M059J (cell line): ENCODE measurements at places on chromosomes 7 and 10.

DNA sequence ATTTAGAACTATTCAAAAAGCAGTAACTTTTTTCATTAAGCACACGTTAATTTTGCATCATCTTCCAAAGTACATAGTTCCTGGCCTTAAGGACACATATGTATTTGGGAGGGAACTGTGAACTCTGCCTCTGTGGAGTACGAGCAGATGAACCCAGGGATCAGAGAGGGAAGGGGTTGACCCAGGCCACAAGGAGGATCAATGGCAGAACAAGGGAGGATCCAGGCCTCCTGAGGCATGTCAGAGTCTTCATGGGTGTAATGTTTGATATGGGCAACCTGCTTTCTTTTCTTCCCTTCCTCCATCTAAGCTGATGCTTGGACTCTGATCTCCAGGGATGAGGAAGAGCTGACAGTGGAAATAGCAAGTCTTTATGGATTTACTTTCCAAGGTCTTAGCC, 164.0 kb downstream of the SH2D4B start:
- no peak for DNase-seq

DNA sequence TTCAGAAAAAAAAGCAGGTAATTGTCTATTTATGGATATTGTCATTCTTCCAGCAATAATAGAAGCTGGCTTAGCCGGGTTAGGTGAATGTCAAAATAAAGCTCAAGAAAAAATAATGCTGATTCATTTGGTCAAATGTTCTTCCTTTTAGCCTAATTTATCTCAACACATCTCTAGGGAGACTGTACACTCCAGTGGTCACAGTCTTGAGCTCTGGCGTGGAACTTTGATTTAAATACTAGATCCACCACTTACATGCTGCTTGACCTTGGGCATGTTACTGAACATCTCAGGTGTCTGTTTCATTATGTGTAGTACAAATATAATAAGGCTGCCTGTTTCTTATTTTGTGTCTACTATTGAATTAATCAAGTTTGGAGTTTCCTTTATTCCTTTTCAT, 22.0 kb downstream of the PRTFDC1 start:
- DNase-seq = no peak

DNA sequence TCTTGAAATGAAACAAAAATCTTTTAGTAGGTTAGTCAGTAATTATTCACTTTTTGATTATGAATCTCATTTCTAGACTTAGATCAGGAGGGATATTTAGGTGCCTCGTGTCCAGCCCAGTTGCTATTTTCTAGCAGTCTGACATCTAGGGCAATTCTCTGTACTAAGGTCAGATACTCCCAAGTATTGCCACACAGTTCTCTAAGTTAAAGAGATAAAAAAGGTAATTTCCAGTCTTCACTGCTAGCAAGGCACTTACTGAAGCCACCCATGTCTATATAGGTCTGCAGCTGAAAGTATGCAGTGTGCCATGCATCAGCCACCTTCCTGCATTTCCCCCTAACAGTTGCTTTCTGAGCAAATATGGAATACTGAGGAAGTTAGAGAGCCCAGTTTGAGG, 83.4 kb downstream of the PON1 start:
- no peak for DNase-seq

DNA sequence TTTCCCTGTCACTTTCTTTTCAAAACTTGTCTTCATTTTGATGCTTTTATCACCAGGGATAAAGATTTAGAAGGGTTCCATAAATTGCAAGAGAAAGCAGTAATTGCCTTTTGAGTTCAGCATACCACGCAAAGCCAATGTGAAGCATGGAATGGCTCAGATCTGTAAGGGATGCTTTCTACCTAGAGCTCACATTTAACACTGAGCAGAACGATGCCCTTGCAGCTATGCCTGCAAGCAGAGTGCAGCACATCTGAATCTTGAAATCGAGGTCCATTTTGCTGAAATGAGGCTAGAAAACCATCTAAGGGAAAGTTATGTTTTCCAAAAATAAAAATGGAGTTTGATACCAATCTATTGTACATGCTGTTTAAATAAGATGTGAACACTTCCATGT, 171.2 kb upstream of the CELF2 start:
- DNase-seq = no peak

- DNase-seq = peak; percentile 63
Observed at GRCh38 chr10:127889605-127890195, 3.0 kb downstream of the CLRN3 start.

- DNase-seq = peak; percentile 58
Observed at GRCh38 chr10:21517134-21518031, 8.1 kb downstream of the SKIDA1 start.

DNA sequence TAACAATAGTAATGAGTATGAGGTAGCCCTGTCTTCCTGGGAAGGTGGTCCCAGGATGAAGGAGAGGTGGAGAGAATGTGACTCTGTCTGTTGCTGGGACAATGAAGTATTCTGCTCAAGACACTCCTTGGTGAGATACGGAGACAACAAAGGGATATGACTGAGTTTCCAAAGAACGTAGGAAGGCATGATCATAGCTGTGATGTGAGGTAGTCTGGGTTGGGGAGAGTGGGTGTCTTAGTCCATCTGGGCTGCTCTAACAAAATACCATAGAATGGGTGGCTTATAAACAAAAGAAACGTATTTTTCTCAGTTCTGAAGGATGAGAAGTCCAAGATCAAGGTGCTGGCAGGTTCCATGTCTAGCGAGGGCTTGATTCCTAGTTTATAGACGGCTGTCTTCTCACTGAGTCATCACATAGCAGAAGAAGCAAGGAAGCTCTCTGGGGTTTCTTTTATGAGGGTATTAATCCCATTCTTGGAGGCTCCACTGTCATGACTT, 84.9 kb upstream of the RHOBTB1 start:
- peak; percentile 44 for DNase-seq

DNA sequence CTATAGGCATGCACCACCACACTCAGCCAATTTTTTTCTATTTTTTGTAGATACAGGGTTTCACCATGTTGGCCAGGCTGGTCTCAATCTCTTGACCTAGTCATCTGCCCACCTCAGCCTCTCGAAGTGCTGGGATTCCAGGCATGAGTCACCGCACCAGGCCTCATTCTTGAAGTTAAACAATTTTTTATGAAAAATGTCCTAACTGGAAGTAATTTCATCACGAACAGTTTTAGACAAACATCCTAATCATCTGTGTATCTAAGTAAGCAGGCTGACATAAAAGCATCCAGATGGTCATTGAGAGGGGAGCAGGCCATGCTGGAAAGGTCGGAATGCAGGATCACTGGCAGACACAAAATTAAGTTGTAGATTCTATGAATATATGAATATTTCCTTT, 269.1 kb downstream of the ZMYND11 start:
- DNase-seq = no peak

DNA sequence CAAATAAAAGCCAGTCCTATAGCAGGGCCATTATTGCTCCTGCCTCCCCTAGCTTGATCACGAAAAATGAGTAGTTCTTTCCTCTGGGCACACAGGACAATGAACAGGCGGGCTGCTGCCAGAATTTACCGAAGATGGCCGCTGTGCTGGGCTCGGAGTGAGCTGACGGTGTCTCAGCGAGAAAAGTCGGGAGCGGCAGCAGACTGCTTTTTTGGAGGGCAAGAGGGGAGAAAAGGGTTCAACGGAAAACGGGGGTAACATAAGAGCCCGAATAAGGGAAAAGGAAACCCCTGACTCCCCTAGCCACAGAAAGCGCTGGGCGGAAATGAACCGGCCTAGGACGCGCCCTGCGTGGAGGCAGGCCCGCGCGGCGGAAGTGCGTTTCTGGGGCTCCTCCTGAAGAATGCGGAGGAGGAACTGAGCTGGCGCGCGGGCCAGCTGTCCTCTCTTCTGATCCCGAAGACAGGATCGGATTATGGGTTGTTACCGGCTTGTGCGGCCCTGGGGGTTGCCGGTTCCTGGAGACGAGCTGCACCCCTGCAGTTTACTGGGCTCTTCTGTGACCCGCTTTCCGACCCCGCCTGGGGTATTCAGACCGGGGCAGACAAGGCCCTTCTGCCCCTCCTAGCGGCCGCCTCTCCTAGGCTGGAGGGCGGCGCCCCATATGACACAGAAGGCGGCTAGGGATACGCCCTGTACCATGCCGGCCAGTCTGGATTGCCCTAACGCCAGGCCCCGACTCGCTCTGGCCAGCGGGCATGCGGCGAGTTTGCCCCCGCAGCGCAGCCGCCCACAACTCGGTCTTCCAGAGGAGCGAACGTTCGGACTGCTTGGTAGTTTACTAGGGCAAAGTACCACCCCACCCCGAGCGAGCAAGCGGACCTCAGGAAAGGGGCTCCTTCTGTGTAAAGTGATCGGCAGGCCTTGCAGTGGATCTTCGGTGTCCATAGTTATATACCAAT, 30.1 kb upstream of the KMT2E start:
- peak; percentile 89 for DNase-seq

DNA sequence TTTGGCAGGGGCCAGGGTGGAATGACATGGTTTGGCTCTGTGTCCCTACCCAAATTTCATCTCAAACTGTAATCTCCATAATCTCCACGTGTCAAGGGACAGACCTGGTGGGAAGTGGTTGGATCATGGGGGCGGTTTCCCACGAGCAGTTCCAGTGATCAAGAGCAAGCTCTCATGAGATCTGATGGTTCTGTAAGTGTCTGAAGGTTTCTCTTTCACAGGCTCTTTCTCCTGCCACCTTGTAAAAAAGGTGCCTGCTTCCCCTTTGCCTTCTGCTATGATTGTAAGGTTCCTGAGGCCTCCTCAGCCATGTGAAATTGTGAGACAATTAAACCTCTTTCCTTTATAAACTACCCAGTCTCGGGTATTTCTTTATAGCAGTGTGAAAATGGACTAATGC, 188.3 kb downstream of the CHCHD3 start:
- DNase-seq = no peak

GRCh38 chr7:8277394-8277982, 15.5 kb upstream of the ICA1 start:
- no peak for DNase-seq

- no peak for DNase-seq
Observed at GRCh38 chr10:124164264-124164663, 70.9 kb upstream of the CHST15 start.

DNA sequence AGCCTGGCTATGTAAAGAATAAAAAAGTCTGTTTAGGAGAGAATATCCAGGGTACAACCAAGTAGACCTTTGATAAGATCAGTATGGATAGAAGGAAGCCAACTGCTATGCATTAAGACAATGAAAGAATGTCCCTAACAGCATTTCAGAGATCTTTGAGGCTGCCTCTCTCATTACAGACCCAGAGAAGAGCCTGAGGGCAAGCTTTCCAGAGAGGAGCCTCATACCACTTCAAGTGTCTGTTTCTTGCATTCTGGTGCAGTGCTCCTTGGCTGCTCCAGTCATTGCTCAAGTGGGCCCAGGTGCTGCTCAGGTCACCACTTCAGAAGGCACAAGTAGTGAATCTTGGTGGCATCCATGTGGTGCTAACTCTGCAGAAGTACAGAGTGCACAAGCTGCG, 514.0 kb downstream of the PLXDC2 start:
- no peak for DNase-seq

DNA sequence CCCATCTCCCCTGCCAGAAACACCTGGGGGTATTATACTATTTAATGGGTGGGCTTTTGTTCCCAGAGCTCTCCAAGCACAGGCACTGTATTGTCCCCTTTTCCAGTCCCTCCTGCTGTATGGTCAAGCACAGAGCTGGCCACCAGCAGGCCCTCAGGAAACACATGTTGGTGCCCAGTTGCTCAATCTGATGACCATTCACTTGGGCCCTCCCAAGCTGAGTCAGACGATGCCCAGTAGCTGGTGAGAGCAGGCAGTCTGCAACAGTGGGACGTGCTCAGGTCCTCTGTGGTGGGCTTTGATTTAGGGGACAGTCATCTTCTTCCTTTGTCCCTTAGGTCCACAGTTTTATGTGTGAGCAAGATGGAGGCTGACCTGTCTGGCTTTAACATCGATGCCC, 11.8 kb downstream of the SFXN2 start:
- peak; percentile 53 for DNase-seq

- DNase-seq = peak; percentile 22
Observed at GRCh38 chr10:50291261-50291850, 40.0 kb upstream of the ASAH2 start.

- DNase-seq = peak; percentile 62
Observed at GRCh38 chr7:29878081-29878688, 71.9 kb downstream of the WIPF3 start.

- DNase-seq = peak; percentile 47
Observed at GRCh38 chr10:77801474-77802161, 124.9 kb downstream of the DLG5 start.

DNA sequence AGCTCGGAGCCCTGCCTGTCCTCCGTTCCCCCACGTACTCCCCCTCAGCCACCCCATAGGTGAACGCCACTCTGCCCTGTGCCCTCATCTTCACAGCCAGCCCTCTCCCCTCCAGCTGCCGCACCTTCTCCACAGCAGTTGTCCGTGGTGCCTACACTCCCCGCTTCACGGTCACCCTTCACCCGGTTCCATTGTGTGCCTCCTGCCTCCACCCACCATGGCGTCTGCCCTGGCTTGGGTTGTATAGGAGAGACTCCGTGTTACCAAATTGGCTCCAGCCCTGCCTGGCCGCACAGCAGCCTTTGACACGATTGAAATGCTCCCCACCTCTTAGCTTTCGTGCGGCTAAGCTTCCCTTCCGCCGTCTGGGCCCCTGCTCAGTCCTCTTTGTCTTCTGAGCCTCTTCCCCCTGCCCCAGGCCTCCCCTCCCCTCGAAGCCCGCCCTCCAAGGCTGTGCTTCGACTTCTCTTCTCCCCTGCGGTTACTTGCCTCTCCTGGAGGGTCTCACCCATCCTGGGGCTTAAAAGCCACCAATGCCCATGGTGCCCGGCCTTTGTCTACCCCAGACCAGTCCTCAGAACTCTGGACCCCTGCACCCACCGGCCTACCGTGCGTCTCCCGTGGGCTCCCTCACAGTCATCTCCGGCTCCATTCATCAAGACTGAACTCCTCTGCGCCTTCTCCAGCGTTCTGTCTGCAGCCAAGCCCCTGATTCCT, 18.5 kb upstream of the NODAL start:
- DNase-seq = no peak

- no peak for DNase-seq
Observed at GRCh38 chr10:59155556-59155955, 20.9 kb upstream of the PHYHIPL start.
